ENCODE measurements at places on chromosomes 3 and 15.

DNA sequence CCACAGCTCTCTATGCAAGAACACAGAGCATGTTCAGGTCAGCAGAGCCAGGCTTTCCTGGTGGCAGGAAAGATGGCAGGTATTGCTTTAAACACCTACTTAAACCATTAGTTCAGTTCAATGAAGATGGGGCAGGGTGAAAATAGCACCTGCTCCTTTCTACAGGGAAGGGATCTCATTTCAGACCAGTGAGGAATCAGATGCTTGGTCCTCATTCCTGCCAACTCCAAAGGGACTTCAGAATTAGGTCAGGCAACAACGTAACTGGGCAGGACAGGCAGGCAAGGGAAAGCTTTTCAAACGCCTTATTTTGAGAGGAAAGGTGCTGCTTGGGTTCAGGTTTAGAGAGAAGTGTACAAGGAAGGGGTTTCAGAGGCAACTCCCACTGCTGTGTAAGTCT lies 12.6 kb upstream of the RPS17 start:
- DNase-seq, result no peak

GRCh38 chr3:194185221-194185620 lies 49.3 kb downstream of the HES1 start:
- no peak for DNase-seq

GRCh38 chr15:92904722-92905571 lies 4.8 kb downstream of the CHD2 start:
- no peak for DNase-seq

- no peak for DNase-seq
These were observed at the start of gene TPM1 for GRCh38 chr15:63041974-63042876. TSS of gene TPM1 (plus strand) at chr15:63042747. CDS start at chr15:63042830, 83 bp downstream.

DNA sequence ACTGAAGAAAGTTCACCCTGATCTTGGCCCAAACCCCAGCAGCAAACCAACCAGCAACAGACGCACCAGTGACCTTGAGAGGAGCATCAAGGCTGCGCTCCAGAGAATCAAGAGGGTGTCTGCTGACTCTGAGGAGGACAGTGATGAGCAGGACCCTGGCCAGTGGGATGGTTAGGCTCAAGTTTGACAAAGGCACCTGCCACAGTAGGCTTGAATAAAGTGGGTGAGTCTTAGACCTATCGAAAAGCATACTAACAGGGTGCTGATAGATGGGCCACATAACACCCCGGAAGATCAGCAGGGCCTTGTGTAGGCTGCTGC lies 23.9 kb downstream of the WHAMM start:
- no peak for DNase-seq

- no peak for DNase-seq
These were observed 8.7 kb upstream of the P2RY12 start for GRCh38 chr3:151393146-151393830.

DNA sequence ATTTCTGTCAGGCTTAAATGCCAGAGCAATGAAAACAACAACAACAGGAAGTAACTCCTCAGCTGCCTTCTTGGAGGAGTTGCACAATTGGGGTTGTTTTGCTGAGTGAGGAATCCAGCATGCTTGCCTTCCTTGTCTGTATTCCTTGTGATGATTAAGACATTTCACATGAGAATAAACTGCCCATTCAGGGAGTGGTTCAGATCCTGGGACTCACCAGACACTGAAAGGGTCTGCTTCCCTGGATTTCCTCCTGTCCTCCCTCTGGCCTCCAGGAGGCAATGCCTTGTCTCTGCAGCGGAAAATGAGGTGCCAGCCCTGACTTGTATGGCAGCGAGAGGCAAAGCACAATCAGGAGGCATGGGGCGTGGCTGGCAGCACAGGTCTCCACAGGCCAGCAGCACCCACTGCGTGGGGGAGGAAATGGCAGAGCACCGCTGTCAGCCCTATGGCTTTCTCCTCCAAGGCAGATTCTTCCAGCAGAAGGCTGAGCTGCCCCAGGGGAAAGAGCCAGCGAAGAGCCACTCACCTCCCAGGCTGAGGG lies 41.5 kb downstream of the RBP2 start:
- no peak for DNase-seq

DNA sequence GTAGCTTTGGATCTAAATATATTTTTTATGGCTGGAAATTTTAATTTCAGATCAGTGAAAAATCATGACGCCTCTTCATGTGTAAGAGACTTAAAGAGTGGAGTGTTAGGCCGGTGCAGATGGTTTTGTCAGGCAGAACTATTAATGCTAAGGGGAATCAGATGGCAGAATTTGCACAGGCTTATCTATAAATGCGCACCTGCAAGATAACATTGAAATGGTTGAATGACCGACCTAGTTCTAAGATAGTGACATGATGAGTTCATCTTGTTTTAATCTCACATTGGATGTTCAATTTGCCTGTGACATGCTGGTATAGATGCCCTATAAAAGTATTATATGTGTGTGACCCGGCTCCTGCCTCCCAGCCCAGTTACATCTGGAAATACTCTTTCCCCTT lies 340.6 kb downstream of the FEZF2 start:
- DNase-seq, result no peak

DNA sequence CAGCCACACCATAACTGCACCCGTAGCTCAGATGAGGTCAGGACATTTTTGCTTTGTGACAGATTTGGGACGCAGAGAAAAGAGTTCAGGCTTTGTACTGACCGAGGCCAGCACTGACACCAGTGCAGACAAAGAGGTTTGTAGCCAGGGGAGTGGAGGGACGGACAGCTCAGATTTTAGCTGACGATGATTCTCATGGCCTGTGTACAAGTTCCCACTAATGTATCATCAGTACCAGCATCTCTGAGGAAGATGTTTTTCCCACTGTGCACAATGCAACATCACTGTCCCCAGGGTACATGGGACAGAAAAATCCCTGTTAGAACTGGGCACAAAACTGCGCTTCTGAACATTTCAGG lies 112.7 kb downstream of the SLCO3A1 start:
- no peak for DNase-seq

GRCh38 chr15:101293122-101293521 lies 1.9 kb downstream of the SNRPA1 start:
- no peak for DNase-seq

DNA sequence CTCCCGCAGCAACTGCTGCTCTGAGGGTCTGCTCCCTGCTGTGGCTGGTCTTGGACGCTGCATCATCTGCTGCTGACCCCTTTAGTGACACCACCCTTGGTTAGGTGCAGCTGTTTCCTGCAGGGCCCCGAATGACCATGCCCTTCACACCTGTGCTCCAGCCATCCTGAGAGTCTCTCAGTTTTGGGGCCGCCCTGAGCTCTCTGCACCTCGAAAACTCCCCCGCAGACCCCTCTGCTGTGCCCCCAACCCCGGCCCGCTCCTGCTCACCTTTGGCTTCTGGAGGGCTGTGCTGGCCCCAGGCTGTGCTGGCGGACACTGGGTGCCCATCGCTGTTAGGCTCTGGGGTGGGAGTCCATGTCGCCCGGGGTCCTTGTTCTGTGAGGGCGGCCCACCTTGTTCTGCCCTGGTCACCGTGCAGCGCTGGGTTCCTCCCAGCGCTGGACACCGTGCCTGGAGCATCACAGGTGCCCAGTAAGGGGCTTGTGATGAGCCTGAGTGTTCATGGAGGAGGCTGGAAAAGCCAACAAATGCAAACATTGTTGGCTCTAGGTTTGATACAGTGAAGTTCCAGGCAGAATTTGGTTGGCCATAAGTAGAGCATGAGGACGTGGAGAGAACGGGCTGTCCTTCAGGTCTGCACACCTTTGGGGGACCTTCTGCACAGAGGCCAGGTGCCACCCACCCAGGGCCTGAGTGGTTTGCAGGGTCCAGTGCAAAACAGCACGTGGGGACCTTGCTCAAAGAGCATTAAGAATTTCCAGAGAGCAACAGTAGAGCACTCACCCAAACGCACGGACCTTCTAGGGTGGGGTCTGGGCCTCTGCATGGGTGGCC lies 12.3 kb downstream of the ABTB1 start:
- no peak for DNase-seq

- DNase-seq, result no peak
These were observed 889 bp upstream of the LRRIQ4 start for GRCh38 chr3:169811631-169812331.

GRCh38 chr3:132399054-132399929 lies 18.0 kb upstream of the DNAJC13 start:
- DNase-seq, result no peak

DNA sequence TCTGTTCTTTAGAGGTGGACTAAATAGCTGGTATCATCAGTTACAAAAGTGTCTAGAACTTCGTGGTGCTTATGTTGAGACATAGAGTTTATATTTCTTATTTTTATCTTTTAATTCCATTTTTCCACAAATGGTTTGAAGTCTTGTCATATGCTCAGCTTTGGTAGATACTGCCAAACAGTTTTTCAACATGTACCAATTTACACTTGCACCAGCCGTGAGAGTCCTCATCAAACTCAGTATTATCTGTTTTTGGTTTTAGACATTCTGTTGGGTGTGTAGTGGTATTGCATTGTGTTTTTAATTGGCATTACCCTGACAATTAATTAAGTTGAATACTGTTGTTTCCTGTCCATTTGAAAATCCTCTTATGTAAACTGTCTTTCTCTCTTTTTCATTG lies 16.7 kb downstream of the ISLR2 start:
- DNase-seq, result no peak

- DNase-seq, result no peak
These were observed 24.3 kb upstream of the ATP8B4 start for GRCh38 chr15:50143255-50143860.

DNA sequence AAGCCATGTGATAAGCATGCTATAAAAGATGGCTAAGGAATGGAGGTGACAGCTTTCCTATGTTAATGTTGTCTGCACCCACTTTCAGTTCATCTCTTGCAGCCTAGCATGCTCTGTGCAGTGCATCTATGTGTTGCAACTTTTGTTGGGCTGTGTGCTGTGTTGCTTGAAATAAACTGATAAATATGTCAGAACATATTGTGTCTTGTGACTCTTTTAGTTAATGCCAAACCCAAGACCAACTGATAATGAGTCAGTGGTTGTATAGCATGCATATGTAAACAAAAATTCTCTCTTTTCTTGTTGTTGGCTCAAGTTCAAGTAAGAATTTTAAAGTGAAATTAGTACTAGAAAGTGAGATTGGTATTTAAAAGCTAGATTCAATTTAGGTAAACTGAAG lies 37.0 kb upstream of the SCN10A start:
- no peak for DNase-seq

DNA sequence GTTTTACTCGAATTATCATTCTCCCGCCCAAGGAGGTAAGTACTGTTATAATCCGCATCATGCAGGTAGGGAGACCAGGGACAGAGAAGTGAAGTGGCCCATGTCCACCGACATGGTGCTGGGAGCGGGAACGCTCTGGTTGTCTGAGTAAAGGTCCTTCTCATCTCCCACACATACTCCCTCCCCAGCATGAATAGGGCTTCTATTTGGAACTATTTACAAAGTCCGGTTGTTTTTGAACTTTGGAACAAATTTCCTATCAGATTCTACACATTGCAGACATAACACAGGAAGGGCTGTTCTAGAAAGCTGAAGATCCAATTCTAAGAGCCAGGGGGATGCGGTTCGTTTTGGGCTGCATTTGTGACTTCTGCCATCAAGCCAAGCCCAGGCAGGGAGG lies 94.8 kb upstream of the TLE3 start:
- DNase-seq, result no peak

DNA sequence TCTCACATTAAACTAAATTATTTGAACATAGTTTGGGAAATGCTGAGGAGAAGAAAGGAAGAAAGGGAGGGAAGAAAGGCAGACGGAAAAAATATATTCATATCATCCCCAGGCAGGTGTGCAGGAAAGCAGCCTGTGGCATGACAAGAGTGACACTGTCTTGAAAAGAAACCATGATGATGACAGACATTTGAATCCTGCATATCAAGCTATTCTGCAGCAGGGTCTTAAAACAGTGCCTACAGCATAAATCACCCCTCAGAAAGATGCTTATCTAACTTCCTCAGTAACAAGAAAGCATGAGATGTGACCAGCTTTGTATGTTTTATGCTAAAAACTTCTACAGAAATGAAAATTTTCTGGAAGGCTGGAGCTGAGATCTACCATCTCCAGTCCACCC lies 144.5 kb upstream of the GRM7 start:
- no peak for DNase-seq

DNA sequence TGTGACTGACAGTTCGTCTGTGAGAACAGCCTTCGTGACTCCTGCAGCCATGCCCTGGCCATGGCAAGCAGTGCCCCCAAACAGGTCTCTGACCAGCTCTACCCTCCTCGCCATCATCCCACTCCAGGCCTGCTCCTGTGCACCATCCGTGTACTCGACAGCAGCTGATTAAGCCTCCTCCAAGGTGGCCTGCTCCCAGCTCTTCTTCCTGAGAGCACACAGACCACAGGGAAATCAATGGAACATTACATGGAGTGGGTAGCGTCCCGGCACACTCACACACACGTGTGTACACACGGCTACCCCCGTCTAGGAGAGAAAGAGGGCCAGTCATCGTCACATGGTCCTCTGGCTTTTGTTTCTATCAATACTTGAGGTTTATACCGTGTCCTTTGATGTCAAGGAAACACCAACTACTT lies 21.1 kb downstream of the ANXA2 start:
- no peak for DNase-seq

- no peak for DNase-seq
These were observed 141.6 kb upstream of the SLC2A2 start for GRCh38 chr3:171168086-171168485.

- no peak for DNase-seq
These were observed 32.9 kb upstream of the SEC13 start for GRCh38 chr3:10353661-10354360.

DNA sequence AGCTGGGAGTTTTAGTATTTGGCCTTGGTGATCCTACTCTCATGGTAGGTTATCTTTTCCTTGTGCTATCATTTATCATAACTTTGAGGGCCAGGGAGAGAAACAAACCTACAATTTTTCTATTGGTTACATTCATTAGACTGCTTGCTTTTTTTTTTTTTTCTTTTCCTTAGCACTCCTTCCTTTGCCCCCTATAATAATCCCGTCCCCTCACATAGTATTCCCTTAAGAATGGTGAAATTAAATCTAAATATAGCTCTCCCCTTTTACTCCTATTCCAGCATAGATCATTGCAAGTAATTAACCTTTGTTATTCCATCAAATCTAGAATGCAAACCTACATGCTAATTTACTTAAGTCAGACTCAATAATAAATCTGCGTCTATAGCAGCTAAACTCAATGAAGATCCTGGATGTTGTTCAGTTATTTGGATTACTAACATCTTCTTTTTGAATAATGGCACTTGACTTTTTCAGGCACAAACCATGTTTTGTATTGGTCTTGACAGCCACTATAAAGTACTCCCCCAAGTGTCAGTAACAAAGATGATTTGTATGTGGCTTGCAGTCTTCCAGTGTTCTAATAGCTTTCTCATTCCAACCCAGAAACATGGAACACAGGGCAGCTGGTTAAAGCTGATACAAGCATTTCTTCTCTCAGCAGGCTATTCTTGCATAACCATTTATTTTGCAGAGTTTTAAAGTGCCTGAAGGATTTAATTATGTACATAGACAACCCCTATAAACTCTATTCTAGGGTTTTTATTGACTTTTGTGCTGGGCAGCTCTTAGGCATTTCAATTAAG lies 420.6 kb downstream of the MECOM start:
- no peak for DNase-seq

GRCh38 chr3:60456180-60456579 lies 795.1 kb downstream of the FHIT start:
- no peak for DNase-seq

- DNase-seq, result no peak
These were observed 53.0 kb upstream of the MME start for GRCh38 chr3:155026999-155027591.

GRCh38 chr3:138569090-138569489 lies 25.0 kb downstream of the CEP70 start:
- no peak for DNase-seq
